ENCODE measurements at places on chromosomes 7 and 10.

DNA sequence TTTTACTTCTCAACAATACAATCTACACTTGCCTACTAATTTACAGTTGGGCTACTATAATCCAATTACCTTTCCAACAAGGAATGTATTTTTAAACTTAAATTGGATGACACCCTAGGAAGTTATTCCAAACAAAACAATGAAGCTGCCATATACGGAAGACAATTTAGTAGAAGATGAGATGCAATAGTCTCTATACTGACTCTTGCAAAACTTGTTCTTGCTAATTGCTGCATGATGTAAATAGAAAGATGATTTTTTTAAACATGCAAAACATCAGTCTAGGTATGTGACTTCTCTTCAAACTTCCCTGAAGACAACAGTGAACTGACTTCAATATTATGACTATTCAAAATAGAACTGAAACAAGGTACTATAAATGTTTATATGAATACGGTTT, 17.6 kb downstream of the NT5C3A start:
- DNase-seq, result peak; percentile 29

- no peak for DNase-seq
Observed at GRCh38 chr10:22503315-22504088, 158.2 kb downstream of the SPAG6 start.

DNA sequence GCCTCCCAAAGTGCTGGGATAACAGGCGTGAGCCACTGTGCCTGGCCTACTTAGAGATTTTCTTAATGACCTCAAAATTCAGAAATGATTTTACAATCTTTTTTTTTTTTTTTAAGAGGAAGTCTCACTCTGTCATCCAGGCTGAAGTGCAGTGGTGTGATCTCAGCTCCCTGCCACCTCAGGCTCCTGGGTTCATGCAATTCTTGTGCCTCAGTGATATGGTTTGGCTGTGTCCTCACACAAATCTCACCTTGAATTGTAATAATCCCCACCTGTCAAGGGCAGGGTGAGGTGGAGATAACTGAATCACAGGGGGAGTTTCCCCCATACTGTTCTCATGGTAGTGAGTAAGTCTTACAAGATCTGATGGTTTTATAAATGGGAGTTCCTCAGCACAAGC, 159.9 kb downstream of the DNAJC1 start:
- no peak for DNase-seq

- DNase-seq, result no peak
Observed at GRCh38 chr7:116986611-116987565, 33.6 kb downstream of the ST7 start.

GRCh38 chr10:3871424-3871996, 86.5 kb upstream of the KLF6 start:
- no peak for DNase-seq

GRCh38 chr7:8714791-8715190, 281.4 kb downstream of the NXPH1 start:
- DNase-seq, result no peak

GRCh38 chr10:30686708-30687107, 57.2 kb upstream of the LYZL2 start:
- no peak for DNase-seq

DNA sequence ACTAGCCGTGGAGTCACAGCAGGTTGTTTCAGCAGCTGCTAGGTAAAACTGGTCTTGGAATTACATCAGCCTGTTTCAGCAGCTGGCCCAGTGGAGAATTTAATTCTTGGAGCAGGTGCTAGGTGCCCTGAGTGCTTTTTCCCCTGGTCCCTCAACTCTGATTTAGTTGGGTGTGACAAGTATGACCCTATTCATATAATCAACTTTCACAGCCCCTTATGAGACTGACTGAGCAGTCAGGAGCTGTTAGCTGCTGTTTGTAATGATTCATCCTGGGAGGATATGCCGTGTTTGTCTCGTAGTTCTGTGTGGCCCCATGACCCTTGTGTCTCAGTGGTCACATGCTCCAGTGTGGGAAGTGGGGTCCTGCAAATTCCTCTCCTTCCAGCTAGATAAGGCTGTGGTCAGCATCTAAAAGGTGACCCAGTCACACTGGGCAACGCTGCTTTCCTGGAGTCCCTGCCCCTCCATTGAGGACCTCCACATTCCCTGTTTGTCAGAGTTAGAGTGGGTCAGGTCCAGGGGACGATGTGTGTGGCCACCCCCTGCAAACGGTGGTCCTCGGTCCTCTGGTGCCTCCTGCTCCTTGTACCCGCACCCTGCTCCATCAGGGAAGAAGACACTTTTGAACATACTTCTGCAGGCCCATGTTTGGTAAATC, 28.3 kb downstream of the TBATA start:
- no peak for DNase-seq

- no peak for DNase-seq
Observed at GRCh38 chr10:43765516-43765915, 116.8 kb upstream of the ZNF32 start.

DNA sequence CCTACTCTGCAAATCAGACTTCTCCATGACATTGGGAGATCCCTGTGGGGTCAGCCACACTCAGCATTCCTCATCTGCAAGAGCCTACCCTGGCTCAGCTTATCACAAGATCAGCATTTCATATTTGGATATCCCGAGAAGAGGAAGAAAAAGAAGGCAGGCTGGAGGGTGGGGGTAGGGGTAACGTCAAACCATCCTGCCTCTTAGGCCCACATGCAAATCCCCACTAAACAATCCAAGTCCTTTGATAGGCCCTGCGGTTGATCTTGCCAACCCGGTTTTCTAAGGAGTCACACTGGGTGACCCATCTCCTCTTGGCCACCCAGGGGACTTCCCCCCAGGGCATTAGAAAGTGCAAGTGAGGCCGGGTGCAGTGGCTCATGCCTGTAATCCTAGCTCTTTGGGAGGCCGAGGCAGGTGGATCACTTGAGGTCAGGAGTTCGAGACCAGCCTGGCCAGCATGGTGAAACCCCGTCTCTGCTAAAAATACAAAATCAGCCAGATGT, 128.0 kb upstream of the CALN1 start:
- no peak for DNase-seq

DNA sequence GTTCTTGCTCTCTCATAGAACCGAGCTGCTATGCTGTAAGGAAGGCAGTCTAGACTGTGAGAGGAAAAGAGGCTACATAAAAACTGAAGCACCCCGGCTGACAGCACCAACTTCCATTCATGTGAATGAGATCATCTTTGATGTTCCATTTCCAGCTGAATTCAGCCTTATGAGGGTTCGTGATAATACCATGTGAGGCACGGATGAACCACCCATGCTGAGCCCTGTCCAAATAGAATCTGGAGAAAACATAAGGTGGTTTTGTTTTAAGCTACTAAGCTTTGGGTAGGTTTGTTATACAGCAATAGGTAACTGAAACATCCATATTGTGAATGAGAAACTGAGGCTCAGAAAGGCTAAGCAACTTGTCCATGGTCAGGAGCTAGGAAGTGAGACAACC, 6.9 kb upstream of the VAX1 start:
- no peak for DNase-seq

DNA sequence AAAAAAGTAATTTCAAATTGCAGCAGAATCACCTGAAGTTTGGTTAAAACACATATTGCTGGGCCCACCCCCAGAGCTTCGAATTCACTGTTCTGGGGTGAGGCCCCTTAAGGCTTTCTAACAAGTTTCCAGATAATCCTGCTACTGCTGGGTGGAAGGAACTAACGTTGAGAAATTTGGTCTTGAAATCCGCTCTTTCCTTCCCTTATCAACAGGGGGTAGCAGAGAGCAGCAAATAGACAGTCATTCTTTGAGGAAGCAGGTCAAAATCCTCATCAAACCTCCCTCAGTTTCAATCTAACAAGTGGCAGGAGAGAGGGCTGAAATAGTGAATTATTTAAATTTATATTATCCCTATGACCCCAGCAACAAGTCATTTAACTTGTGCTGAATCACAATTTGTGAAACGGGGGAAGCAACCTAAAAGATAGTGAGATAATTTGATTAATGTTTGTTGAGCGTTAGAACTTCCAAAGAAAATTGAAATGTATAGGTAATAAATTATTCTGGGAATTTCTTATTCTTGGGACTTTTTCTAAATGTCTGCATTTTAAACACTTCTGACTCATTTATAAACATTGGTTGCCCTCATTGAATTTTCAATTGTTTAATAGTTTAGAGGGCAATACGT, 21.7 kb upstream of the MALSU1 start:
- peak; percentile 28 for DNase-seq

GRCh38 chr10:128493811-128494210, 367.6 kb upstream of the MKI67 start:
- no peak for DNase-seq

- DNase-seq, result no peak
Observed at GRCh38 chr10:132796846-132797245, 10.9 kb upstream of the NKX6-2 start.

- DNase-seq, result no peak
Observed at GRCh38 chr7:116736927-116737715, 65.1 kb downstream of the MET start.

DNA sequence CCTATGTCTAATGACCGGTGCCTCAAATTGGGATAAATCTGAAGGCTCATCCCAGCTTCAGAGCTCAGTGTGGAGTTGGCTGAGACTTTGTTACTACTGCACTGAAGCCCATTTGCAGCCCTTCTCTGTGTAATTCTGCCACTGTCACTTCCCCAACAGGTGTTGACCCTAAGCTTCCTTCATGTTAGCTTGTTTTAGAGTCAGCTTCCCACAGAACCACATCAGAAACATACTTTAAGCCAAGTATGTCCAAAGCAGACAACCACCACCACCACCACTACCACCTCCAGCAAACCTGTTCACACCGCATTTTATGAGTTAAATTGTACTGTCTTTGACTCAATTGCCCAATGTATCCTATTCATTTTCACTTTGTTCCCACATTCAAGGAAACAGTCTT, 25.2 kb upstream of the GNAT3 start:
- DNase-seq, result no peak

- DNase-seq, result no peak
Observed at GRCh38 chr10:88333248-88333630, 249.9 kb downstream of the RNLS start.

DNA sequence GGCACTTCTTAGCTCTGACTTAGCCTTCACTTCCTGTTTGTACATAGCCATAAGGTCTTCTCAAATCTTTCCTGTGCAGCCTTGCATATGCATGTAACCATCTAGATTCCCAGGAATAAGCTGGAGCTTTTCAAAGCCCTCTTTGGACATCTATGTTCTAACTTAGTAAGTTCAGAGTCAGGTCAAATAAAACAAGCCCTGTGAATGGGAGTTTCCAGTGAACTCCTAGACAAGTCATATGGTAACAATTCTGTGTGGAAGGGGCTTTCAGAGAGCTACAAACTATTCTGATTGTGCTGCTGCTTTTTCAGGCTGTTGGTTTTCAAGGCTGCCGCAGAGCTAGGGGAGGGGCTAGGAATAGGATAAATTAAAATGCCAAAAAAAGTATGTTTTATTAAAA, 208.4 kb upstream of the AKR1E2 start:
- DNase-seq, result no peak

DNA sequence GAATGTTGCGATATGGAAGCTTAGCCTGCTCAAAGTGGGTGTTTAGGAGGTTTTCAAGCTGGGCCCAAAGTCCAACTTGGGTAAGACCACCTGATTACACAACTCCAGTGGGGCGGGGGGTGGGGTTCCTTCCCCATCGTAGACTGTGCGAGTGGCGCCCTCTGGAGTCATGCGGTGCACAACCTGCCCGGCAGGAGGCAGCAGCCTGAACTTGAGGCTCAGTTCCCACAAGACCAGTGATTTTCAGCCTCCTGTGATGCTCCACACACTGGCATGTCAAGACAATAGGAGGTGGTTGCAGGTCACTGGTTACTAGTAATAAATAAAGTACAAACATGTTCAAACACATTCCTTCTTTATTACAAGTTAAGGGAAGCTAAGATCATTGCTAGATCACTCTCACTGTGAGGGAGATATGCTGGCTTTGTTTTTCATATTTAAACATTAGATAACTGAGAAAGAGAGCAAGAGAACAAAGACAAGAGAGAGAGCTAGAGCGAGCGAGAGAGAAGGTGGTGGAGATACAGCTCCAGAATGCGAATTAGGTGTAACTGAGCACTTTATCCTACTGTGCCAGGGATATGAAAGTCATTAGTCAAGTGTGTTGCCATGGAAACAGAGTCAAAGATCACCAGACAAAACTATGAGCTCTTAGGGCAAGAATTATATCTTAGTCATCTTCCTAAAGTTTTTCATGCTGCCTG, 97.4 kb upstream of the BMPER start:
- peak; percentile 13 for DNase-seq

GRCh38 chr7:44219371-44220045, 18.7 kb downstream of the YKT6 start:
- DNase-seq, result no peak

- no peak for DNase-seq
Observed at GRCh38 chr7:32298408-32299132, 191.6 kb downstream of the LSM5 start.

DNA sequence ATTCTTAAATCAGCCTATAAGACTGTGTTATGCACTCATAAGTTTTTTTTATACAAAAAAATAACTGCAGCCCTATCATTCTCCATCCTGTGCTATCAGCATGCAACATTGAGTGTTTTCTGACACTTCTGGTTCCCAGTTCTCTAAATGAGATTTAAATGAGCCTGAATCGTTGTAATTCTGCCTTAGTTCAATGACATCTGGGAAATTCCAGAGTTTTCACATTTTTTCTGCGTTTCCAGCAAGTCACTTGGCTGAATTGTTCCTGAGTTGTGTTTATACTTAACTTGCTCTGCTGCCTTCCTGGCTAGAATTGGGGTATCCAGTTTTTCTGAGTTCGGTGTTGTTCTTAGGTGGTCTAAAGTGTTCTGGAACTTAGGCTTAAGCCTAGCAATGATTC, 636.1 kb upstream of the FZD8 start:
- no peak for DNase-seq

DNA sequence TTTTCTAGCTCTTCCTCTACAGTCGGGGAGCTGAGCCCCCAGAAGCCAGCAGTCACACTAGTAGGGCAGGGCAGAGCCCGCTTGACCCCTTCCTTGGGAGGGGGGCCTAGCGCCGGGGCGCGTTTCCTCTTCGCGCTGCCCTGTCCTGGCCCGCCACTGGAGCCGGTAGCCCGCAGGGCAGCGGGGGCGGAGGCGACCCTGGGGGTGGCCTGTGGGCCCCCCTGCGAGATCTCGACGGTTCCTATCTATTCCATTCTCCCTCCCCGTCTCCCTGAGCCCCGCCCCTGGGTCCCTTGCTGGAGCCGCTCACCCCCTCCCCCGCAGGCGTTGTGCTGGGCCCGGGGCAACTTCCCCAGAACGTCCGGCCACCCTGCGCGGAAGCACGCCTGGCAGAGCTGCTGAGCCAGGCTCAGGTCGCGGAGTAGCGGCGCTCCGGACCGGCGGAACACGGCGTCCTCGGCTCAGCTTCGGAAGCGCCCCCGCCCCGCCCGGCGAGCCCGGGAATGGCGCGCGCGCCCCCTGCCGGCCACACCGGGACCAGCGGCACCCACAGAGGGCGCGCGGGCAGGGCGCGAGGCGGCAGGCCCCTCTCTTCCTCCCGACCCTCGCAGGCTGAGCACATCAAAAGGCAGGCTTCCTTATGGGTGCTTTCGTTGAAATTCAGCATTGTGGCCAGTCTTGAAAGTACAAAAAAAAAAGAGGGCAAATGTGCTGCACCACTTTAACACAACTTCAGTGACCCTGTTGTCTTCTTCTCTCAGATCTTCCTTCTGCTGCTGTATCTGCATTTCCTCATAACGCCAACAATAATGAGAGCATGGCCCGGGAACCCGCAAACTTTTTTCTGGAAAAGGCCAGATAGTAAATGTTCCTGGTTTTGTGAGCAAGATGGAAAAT, 327.6 kb downstream of the TNS3 start:
- peak; percentile 66 for DNase-seq

All from GM06990 (cell line).